ENCODE measurements at places on chromosomes 1 and 21.

GRCh38 chr1:200588698-200589097, 31.9 kb downstream of the KIF14 start:
- DNase-seq, result peak; percentile 19

GRCh38 chr1:17919525-17920439, 164.6 kb downstream of the ACTL8 start:
- DNase-seq, result peak; percentile 71

DNA sequence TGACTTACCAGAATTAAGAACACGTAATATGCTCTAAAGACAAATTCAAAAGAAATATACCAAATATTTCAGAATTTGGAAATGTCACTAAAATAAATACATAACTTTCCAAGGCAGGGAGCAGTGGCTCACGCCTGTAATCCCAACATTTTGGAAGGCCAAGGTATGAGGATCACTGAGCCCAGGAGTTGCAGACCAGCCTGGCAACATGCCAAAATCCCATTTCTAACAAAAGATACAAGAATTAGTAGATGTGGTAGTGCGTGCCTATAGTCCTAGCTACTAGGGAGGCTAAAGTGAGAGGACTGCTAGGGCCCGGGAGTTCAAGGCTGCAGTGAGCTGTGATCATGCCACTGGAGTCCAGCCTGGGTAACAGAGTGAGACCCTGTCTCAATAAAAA, 11.7 kb downstream of the LUZP1 start:
- DNase-seq, result no peak

DNA sequence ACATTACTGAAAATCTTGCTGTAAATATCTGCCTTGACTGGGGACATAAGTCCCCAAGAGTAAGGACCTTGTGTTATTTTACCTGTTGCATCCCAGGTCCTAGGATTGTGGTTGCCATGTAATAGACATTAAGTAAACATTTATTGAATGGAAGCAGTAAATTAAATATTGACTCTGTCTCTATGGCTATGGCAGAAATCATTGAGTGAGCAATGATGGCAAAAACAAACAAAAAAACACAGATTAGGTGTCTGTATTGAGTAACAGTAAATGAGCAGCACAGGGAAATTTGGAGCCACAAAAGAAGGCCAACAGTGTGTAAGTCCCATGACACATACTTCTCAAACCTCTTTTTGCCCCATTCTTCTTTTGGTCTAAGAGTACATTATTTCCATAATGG, 240.4 kb downstream of the NFIA start:
- no peak for DNase-seq

- DNase-seq, result no peak
Observed at GRCh38 chr1:39205781-39206464, 1.4 kb downstream of the MACF1 start.

DNA sequence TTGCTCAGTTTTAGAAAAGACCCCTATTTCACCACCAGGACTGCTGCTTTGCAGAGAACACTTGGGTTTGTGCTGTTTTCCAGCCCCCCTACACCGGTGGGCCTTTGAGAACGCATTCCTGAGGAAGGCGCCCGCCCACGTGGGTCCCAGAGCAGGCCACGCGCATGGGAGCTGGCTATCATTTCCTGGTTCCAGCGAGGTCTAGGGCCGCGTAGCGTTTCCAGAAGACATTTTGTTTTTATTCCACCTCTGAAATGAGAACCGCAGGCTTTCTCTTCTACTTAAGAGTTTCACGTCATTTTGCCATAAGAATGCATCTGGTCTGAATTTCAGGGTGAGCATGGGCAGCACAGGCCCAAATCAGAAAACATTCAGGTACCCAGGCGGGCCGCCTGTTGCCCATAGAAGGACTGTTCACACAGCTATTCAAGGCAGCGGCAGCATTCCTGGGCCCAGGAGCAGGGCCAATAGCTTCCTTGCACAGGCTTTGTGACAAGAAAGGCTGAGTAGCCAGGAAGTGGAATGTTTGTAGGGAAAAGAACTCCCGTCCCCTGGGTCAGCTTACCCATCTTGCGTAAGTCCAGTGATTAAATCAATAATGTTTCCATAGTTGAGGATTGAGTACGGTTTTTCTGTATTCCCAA, 1.4 kb upstream of the KLHL21 start:
- peak; percentile 48 for DNase-seq

- no peak for DNase-seq
Observed at GRCh38 chr1:27529704-27530018, 39.7 kb upstream of the WASF2 start.

DNA sequence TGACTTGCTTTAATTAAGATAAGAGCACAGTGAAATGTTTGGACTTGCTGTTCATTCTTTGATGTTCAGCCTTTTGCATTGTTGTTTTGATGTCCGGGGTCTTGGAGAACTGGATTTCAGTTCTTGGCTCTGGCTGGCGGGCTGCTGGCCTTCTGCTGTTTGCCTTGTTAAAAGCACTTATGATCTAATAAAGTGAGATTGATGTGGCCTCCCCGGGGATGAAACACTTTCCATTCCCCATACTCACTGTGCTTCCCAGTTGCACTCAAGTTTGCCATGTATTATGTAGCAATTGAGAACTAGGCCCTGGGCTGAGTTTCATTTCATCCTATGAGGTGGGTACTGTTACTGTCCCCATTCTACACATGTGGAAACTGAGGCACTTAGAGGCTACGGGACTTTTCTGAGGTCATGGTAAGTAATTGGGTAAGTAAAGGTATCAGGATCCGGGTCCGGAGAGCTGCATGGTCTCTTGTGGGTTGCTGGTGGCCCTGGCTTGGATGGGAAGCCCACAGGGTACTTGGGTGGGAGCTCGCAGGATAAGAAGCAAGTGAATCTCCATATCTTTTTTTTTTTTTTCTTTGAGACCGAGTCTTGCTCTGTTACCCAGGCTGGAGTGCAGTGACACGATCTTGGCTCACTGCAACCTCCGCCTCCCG, 127.7 kb upstream of the ZBTB40 start:
- no peak for DNase-seq

- no peak for DNase-seq
Observed at GRCh38 chr1:160483505-160484185, 39.4 kb downstream of the SLAMF6 start.

DNA sequence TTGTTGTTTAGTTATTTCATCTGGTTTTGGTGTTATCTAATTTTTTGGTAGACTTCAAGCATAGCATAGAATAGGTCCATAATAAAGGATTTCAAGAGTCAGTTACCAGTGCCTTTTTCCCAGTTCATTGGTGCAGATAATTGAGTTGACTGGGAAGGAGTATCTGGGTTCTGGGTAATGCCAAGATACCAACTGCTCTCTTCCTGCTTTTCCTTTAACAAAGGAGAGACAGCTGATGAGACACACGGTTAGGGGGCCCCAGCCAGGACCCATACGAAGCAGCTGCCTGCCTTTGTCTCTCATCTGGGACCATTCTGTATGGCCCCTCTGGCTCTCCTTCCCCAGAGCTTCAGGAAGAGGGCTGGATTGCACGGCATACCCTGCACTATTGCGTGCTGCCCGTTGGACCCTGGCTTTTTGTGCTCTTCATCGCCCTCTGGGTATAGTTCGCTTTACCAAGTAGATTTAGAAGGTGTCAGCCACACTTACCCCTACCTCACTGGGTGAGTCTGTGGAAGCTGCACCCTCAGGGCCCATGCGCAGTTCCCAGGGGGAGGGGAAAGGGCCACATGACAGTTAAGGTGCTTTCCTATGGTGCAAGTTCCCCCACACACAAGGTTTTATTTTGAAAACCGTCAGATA, 7.0 kb downstream of the NAV1 start:
- DNase-seq, result peak; percentile 64

GRCh38 chr1:178702146-178702545, 22.9 kb upstream of the RALGPS2 start:
- no peak for DNase-seq

- DNase-seq, result no peak
Observed at GRCh38 chr1:240820816-240821215, 208.9 kb upstream of the GREM2 start.

DNA sequence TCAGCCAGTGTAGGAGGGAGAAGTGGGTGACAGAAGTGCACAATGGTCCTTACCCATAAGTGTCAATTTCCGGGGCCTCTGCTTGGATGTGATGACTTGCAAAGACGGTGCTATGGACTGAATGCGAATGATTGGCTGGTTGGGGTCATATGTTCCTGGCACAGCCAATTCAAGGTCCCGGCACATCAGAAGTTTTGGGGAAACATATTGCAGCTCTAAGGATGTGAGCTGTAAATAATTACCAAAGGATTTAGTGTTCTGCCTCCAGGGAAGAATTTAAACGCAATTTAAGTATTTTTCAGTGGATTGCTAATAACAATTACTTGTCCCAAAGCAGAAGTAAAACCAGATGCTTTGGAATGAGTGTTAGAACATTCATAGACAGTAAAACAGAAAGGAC, 26.9 kb upstream of the EXOSC10 start:
- DNase-seq, result no peak

DNA sequence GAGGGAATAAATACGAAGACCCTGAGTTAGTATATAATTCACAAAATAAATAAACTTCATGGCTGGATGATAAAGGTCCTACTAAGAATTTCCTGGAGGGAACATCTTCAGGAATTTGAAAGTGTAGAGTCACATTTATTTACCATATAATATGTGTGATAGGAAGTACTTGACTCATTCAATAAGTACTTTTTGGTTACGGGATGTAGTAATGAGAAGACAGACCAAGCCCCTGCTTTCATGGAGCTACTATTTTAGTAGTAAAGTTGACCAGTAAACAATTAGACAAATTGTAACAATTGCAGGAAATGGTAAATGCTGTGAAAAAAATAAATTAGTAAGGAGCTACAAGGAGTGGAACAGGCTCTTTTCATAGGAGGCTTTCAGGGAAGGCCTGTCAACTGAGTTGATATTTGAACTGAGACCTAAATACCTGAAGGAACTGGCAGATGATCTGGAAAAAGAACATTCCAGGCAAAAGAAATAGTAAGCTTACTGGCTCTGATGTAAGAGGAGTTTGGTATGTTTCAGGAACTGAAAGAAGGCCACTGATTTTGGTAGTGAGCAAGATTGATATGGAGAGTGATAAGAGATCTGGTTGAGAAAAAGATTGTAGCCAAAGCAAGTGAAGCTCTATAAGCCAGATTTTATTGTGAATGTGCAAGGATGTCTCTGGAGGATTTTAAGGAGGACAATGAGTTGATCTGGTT, 36.2 kb downstream of the CAMSAP2 start:
- DNase-seq, result no peak
